ENCODE measurements at places on chromosomes 2 and 18.
A peak's percentile ranks its signal among the peaks of the same experiment; 100 is the strongest.

- no peak for DNase-seq
Measured at GRCh38 chr18:12615748-12616147, 42.2 kb downstream of the SPIRE1 start.

GRCh38 chr2:162267496-162267895, 24.3 kb upstream of the FAP start:
- DNase-seq, result no peak

- DNase-seq, result no peak
Measured at GRCh38 chr2:46855805-46856204, 59.8 kb downstream of the MCFD2 start.

- DNase-seq, result no peak
Measured at GRCh38 chr2:208916881-208917280, 507.0 kb upstream of the MAP2 start.

DNA sequence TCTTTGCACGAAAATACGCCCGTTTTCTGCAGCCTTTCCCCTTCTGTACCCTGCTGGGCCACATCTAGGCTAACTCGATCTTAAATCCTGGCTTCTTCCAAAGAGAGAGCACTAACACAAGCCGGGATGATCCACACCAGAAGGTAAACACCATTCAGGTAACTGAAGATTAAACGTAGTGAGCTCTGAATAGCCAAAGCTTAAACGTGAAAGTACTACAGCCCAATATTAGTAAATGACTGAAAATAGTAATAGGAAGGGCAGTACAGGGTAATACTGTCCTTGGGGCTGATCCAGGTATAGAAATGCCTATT, 422 bp upstream of the MRPL53 start:
- no peak for DNase-seq

DNA sequence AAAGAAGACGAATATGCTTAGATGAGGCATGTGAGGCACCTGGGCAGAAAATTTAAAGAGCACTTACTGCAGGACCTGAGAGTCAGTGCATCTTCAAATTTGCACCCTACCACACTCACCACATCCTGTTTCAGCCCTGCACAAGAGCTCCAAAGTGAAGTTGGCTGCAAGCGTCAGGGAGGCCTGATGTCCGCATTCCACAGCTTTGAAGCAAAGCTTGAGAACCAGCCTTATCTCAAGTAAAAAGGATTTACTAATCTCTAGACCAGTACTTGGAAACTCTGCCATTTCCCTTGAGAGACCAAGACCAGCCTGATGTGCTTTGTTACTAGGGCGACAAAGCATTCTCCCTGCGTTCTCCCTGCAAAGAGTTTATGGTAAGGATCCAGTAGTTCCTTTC, 3.4 kb upstream of the ASNSD1 start:
- DNase-seq, result no peak

DNA sequence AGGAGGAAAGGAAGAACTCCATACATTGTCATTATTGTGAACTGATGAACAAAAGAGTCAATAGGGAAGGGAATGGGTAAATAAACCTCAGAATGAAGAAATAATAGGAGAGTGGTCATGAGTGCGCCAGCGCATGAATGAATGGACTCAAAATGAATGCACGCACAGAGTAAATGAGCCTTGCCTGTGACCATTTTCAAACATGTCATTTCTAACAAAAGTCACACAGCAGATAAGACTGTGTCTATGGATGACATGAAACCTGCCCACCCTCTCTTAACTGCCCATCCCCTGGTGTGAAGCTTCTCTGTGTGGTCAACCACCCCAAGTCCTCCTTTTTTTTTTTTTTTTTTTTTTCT, 121.1 kb upstream of the TEX51 start:
- no peak for DNase-seq

- DNase-seq, result no peak
Measured at GRCh38 chr2:71713581-71714580, 260.5 kb downstream of the DYSF start.

GRCh38 chr2:71546777-71547281, 93.5 kb downstream of the DYSF start:
- DNase-seq, result no peak

GRCh38 chr2:240983361-240983995, 14.9 kb upstream of the SNED1 start:
- DNase-seq, result peak; percentile 11

- DNase-seq, result no peak
Measured at GRCh38 chr2:16713011-16713423, 47.4 kb upstream of the CYRIA start.

- peak; percentile 46 for DNase-seq
Measured at GRCh38 chr2:66428986-66429612, 5.8 kb upstream of the MEIS1 start.

GRCh38 chr18:69725009-69725408, 222.7 kb downstream of the CD226 start:
- DNase-seq, result no peak

DNA sequence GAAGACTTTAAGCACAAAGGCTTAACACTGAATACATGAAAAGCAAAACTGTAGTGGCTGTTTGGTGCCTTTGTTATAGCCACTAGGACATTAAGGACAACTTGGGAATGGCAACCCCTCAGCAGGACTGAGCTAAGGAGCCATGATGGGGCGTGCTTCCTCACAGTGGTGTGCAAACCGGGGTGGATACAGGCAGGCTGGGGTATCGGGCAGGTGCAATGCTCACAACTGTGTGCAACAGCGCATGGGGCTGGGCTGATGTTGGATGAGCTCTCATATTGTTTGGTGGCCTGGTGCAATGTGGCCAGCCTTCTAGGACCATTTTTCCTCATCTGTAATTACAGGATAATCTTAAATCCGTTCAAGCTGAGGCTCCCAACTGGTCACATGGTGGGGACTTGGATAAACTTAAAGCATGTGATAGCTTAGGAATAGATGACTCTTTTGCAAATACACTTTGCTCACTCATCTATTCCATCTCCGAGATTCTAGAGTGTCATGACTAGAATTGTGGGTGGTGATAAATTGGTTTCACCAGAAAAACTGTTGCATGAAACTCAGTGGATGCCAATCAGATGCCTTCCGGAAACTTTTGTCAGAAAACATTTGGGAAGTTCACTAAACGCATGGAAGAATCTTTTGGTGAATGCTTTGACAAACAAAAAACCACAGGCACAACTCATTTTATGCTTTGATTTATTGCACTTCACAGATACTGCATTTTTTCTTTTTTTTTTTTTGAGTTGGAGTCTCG, 116.5 kb downstream of the PXDN start:
- no peak for DNase-seq

GRCh38 chr2:33062665-33063250, 116.0 kb downstream of the LTBP1 start:
- DNase-seq, result no peak

GRCh38 chr18:74353169-74353775, 37.6 kb downstream of the C18orf63 start:
- peak; percentile 59 for DNase-seq

DNA sequence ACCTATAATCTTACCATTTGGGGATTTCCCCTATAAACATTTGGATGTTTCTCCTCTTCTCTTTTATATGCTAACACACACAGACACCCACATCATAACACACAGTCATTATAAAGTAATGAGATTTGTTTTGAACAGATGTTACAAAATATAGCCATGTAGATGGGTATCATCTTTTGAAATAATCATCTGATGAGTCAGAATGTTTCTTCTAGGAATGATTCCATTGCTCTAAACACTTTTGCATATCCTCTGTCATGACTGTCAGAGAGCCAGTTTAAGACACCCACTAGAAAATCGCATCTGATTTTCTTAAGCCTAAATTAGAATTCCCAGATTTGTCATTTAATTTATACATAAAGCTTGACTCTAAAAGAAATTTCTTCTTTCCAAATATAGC, 442.6 kb downstream of the CMPK2 start:
- DNase-seq, result no peak

DNA sequence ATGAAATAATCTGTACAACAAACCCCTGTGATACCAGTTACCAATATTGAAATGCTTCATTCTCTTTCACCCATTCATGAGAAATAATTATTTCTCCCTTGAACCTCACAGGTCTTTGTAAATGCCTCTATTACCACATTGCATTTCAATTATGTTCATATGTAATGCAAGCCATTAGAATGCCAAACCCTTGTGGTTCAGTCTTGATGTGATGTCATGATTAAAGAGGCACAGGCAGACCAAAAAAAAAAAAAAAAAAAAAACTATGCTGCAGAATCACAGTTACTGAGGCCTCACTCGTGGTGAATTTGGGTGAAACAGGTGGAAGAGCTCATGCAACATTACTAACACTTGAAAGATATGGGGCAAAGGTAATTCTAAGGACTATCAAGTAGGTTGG, 9.4 kb upstream of the EPG5 start:
- DNase-seq, result no peak

GRCh38 chr2:171158036-171158789, 2.5 kb downstream of the TLK1 start:
- no peak for DNase-seq

- DNase-seq, result no peak
Measured at GRCh38 chr2:38182492-38183003, 106.6 kb upstream of the CYP1B1 start.

DNA sequence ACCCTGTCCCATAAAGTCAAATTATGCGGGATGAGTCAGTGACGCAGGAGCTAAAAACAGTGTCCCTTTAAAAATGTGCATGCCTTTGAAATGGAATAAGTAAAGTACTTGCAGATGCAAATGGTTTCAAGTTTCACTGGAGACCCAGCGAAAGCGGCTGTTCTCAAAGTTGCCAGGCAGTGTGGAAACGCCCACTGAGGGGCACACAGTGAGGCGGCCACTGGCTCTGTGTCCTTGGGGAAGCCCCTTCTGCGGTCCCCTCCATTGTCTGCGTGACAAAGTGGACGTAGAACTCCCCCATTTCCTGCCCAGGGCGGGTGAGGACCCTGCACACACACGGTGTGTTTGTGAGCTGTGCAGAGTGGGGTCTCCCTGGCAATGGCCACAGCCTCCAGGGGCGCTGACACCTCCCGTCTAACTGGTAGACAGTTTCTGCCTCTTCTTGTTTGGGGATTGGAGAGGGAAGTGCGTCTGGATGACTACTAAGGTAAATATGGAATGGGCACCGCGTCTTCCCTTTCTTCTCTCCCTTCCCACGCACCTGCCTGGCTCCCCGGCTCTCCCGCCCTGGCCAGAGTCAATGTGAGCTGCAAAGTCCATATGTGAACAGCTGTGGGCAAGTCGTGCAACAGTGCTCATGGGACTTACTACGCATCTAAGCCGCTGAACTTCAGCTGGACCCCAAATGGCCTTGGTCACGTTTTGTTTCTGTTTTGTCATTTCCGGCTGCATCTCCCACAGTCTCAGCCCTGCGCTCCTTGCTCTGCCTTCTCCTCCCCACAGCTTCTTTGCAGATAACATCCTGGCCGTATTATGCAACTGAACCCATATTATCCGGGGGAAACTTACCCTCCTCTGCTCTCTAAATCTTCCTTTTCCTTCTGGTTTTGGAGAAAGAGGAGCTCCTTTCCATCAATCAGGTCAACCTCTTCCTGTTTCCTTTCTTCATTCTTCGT, 33.7 kb upstream of the ZNF516 start:
- peak; percentile 10 for DNase-seq

DNA sequence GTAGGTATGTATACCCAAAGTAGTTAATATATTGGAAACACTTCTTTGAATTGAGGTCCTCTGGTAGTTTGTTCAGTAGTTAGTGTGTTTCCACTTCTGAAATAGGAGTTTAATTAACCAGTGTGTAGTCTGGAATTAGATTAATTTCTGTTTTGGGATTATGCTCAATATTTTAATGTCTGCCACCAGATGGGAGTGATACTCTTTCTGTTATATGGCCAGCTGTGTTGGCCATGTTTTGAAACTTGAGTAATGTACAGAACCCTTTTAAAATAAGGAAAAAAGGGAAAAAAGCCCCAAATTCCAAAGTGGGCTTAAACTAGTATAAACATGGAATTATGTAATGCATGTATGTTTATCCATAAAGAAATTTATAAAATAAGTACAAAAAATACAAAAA, 147.7 kb downstream of the CTNNA2 start:
- no peak for DNase-seq

DNA sequence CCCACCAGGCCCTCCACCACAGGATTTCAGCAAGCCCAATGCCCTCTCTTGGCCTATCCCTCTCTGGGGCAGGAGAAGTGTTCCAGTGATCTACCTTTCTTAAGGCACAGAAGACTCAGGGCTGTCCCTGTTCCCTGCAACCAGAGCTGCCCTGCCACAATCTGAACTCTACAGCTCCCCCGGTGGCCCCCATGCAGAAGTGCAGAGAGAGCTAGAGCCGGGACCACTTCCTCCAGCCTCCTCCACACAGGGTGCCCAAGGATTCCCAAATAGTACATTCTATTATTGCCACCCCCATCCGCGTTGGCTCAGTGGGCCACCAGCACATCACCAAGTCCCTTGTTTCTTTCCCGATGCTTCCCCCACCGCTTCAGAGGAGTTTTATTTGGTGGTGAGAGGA, 114.8 kb upstream of the PTPRM start:
- no peak for DNase-seq

GRCh38 chr2:8761529-8762164, 75.8 kb downstream of the KIDINS220 start:
- DNase-seq, result peak; percentile 29

GRCh38 chr2:234632527-234633391, 135.9 kb upstream of the ARL4C start:
- DNase-seq, result no peak

DNA sequence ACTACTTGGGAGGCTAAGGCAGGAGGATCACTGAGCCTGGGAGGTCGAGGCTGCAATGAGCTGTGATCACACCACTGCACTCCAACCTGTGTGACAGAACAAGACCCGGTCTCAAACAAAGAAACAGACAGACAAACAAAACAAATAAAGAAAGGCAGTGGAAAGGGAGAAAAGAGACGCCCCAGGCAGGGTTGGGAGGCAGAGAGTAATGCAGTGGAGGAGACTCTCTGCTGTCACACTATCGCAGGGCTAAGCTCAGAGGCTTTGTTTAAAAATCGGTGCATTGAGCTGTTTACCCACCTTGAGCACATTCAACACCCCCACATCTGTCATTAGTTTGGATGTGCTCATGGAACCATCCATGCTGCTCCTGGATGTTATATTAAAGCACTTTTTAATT, 84.2 kb upstream of the RMP24 start:
- DNase-seq, result no peak

Data from NCI-H1105 (cell line).